Activated CD8-positive, alpha-beta memory T cell treated with anti-CD3 and anti-CD28 coated beads, Interleukin-2, amount 50 U/mL, for 4 hours (primary cell): ENCODE measurements at places on chromosomes 4 and X.
A peak's percentile ranks its signal among the peaks of the same experiment; 100 is the strongest.

GRCh38 chr4:138513535-138513934 is 271.4 kb upstream of the SLC7A11 start:
- DNase-seq, result no peak

GRCh38 chrX:39969099-39969818 is 128.5 kb downstream of the BCOR start:
- DNase-seq, result peak; percentile 21

DNA sequence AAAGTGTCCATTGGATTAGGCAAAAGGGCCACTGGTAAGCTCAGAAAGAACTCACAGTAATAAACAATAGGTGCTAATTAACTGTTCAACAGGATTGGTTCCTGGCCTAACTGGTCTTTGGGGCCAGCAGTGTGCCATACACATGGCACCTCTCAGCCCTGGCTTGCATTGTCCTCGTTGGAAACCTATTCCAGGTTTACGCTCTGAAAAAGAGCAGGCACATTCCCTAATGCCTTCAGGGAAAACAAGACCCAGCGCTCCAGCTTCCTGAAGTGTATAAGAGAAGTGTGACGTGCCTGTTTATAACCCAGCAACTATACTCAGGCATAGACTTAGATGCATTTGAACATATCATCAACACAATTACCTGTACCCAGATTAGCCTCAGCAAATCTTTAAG is 51.9 kb upstream of the RBM47 start:
- no peak for DNase-seq

DNA sequence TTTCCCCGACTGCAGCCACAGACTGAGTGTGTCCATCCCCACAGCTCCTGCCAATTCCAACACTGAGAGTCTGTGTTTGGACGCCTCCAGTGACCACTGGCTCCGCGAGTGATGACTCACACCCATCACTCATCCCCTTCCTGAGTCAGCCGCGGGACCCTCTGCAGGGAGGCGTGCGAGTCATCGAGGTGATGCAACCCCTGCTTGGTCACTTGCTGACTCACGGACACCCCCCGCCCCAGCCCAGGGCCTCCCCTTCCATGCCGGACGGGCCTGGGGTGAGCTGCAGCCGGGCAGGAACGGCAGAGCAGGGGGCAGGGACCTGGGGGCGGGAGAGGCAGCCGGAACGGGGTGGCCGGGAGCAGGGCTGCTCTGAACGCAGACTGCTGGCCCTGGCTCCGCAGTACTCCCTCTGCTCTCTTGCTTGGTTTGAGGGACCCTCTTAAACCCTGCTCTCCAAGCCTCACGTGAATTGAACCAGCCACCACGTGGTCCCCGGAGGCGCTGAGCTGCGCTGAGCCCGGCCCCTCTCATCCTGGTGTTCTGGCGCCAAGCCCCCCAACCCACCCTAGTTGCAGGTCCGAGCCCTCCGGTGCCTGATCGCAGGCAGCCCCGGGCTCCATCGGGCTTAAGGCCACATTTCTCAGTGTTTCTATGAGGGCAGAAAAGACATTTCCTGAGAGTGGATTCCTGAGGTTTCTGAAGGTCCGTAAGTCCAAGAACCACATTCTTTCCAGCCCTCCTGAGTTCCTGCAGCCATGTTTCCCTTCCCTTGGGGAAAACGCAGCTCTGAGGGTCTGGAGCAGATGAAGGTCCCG is 32.4 kb downstream of the FGFRL1 start:
- DNase-seq, result peak; percentile 37

DNA sequence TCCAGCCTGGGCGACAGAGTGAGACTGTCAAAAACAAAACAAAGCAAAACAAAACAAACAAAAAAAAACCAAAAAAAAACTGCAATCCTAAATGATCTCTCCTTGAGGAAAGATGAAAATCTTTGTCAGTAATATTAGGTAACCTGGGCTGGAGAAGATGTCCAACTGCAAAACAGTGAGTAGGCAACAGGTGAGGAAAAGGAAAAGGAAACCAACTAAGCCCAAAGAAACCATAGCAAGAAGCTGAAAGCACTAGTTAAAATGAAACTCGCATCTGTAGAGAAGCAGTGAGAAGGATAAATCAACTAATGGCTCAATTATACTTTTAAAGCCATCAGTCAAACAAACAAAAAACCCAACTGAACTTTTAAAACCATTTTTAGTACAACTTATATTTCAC is 54.2 kb downstream of the ENOX2 start:
- DNase-seq, result no peak

GRCh38 chr4:63708661-63709060 is 700.6 kb downstream of the TECRL start:
- no peak for DNase-seq

DNA sequence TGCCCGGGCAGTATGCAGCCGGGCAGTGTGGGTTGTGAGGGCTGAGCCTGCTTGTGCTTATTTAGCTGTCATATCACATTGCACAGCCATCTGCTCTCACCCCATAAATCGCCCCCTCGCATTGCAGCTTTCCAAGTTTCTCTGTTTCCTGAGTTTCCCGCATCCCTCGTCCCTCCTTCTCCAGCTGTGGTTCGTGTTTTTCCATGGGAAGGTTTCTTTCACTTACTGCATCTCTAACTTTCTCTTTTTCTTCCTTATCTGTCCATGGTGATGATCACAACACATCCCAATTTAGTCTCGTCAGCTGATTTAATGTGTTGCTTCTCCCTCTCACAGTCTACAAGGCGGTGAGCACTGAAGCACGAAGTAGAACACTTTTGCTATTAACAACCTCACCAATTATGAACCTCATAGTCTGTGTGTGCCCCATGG is 118.1 kb downstream of the ENPP6 start:
- no peak for DNase-seq

DNA sequence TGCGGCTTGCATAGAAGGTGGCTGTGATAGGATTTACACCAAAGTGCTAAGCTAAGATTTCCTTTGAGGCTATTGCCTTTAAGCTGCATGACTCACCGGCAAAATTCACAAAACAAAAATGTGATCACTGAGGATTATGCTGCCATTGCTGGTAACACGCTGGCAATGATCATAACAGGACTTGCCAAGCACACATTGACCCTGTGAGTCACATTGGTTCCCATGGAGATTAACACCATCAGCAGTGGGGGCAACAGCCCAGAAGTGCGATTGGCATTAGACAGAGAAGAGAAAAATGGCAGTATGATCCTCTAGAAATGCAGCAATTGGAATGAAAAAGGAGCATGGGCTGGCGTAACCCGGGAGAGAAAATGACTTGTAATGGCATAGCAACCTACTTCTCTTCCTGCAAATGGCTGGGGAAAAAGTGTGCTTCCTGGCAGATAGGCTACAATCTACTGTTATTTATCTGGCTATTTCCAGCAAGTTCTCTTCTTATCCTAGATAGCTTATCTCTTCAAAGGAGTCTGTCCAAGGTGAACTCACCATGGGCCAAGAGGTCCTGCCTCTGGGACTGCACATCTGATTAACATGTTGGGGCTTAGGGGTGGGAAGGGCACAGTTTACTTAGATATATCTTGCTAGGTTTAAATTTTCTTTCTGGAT is 314.2 kb upstream of the IGFBP7 start:
- DNase-seq, result no peak

GRCh38 chr4:158610790-158611189 is 60.9 kb downstream of the C4orf46 start:
- DNase-seq, result no peak

GRCh38 chr4:101835121-101835904 is 44.8 kb downstream of the BANK1 start:
- DNase-seq, result no peak

- DNase-seq, result no peak
Measured at GRCh38 chrX:27996132-27996531, 14.9 kb upstream of the DCAF8L1 start.

- DNase-seq, result peak; percentile 64
Measured at GRCh38 chr4:16916719-16917337, 18.4 kb upstream of the LDB2 start.

DNA sequence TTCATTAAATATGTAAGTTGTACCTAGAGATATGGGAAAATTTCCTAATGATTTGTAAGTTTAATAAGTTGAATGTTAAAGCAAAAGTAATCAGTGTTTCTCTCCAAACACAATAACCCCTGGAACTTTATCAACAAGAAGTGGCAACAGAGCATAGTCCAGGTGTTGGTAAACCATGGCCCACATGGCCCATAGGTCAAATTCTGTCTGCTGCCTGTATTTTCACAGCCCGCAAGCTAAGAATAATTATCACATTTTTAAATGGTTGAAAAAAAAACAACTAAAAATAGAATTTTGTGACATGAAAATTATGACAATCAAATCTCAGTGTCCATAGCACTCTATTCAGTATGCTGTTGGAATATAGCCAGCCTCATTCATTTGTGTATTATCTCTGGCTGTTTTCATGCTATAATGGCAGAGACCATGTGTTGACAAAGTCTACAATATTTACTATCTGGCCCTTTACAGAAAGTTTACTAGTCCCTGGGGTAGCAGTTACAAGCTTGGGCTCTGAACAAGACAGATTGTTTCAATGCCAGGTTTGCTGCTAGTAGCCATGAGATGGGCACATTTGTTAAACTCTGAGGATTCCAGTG is 395.8 kb downstream of the GASK1B start:
- no peak for DNase-seq

- no peak for DNase-seq
Measured at GRCh38 chr4:141011901-141012315, 121.4 kb downstream of the RNF150 start.

DNA sequence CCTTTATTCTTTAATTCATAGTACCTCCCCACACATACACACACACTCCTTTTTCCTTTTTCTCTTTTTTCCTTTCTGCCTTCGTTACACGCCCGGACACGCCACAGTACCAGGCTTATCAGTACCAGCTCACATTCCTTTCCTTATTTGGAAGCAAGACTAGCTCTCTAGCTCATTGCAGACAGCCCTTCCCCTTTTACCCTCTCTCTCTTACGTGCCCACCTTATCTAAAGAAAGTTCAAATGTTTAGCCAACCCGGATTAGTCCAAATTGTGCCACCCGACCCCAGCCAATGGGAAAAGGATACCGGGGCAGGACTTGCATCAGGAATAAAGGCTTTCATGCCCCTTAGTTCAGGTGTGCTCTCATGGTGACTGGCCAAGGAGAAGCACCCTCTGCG is 194.7 kb upstream of the VCX3A start:
- DNase-seq, result no peak

GRCh38 chrX:112819813-112820212 is 20.8 kb downstream of the AMOT start:
- DNase-seq, result no peak

DNA sequence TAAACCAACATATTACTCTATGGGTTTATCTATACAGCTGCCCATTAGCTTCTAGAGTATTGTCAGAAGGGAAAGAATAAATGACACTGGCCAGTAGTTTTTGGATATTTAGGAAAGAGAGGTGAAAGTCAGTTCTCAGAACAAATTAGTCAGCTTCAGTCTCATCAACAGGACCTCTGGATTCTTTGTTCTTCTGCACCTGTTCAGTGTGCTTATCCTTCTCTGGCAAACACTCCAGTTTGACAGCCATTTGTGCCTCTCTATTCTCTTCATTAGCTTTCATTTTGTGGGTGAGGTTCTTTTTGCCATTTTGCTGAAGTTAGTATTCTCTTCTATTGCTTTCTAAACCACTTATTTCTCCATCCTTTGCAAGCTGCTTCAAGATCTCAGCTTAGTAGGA is 107.0 kb downstream of the PCDH18 start:
- no peak for DNase-seq

GRCh38 chr4:38532908-38533499 is 131.0 kb upstream of the KLF3 start:
- no peak for DNase-seq

- DNase-seq, result no peak
Measured at GRCh38 chrX:110178179-110178865, 139.6 kb downstream of the AMMECR1 start.

DNA sequence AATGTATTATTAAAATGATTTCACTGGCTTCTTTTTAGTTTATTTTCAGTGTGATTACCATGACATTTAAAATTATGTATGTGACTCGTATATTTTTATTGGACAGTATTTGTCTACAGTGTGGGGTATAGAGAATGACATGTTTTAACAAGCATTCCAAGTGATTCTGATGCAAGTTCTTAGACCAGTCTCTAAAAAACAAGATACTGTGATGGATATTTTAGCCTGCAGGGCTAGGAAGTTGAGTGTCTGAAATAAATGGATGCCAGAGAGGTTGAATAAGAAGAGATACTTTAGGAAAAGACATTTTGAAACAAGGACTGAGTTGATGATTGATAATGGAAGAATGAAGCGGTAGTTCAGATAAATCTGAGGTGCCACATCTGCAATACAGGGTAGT is 3.5 kb upstream of the MAD2L1 start:
- DNase-seq, result no peak

DNA sequence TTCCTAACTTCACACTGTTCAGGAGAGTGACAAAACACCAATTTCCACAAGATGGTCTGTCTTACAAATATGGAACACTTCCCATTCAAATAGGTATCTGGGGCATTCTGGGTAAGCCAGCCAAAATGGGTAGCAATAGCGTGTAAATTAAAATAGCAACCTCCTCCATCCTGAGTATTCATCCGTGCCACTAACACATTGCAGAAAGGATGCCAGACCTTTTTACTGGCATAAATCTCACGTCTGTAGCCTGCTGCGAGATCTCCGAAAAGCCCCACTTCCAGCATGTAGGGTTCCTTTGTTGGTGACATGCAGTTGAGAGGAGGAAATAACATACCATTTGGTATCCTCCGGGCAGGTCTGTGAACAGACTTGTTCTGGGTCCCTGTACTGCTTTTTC is 52.7 kb upstream of the RAI2 start:
- no peak for DNase-seq

- DNase-seq, result no peak
Measured at GRCh38 chrX:154918060-154918483, 31.9 kb downstream of the F8A1 start.

- no peak for DNase-seq
Measured at GRCh38 chr4:123667991-123668390, 271.4 kb downstream of the SPRY1 start.

DNA sequence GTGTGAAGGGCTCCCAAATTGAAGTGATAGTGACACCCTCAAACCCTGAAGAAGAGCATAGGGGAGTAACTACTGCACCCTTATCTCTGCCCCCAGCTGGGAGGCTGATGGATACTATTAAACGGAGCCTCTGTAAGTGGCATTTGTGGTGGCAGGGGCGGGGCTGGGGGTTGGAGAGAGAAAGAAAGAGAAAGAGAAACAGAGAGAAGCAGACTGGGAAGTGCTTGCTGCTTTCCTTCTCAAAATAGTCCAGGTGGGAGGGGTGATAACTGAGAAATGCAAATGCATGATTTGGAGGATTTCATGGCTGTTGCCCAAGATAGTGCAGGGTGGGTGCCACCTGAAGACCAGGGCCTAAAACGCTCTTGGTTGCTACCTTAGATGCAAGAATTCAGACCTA is 253.5 kb upstream of the GATB start:
- peak; percentile 27 for DNase-seq

DNA sequence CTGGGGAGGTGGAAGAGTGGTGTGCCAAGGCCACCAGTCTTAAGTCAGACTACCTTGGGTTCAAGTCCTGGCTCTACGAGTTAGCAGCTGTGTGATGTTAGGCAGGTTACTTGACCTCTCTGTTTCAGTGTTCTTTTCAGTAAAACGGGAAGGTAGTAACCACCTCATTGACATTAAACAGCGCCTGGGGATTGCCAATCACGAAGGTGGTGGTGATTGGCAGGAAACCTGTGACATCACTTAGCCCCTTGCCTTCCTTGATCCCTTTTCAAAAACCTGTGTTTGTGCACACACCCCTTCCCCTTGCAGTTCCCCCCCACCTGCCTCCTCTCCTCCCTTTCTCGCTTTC is 7.6 kb downstream of the KLF3 start:
- DNase-seq, result no peak
